ENCODE measurements at places on chromosomes 16 and 17.

DNA sequence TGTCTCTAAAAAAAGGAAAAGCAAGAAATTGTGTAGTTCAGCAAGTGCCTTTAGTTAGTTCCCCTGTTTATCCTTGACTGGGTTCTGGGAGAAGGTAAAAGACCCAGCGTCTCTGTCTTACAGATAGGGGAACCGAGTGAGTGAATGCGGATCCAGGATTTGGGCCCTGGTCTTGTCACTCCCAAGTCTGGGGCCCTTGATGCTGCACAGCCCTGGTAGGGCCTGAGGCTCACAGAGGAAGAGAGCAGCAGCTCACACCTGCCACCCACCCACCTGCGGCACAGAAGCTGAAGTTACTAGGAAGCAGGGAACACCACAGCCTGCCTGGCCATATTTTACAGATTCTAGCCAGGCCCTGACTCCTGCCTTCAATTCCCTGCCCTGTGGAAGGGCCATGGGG is 22.2 kb downstream of the LASP1 start:
- DNase-seq, result no peak

- DNase-seq, result no peak
These were observed 96.2 kb upstream of the CDYL2 start for GRCh38 chr16:80900593-80900954.

- no peak for DNase-seq
These were observed 4.0 kb downstream of the WBP2 start for GRCh38 chr17:75850928-75851692.

DNA sequence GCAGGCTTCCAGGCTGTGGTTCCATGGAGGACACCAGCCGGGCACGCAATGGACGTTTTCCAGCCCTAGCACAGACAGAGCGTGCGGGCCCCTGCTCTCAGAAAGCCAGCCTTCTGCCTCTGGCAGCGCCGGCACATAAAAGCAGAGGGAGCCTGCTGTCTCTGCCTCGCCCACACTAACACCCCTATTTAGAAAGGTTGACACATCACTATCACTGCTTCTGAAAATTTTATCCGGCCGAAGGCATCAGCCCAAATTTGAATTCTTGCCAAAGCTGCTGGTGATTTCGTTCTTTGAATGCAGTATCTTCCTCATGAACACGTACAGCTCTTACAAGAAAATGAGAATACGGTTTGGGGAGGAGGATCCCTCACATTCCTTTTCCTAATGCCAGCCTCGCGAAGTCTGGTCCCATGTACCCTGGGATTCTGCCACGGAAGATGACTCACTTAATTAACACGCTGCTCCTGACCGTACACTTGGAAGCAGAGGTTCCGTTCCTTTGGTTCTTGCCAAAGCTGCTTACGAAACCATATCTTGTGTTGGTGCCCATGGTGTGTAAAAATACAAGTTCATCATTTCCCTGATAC is 1.3 kb upstream of the RAB11FIP3 start:
- DNase-seq, result peak; percentile 99

- DNase-seq, result no peak
These were observed 20.9 kb upstream of the CLEC18A start for GRCh38 chr16:69930117-69930776.

- no peak for DNase-seq
These were observed 863.2 kb upstream of the GOT2 start for GRCh38 chr16:59597269-59597668.

- no peak for DNase-seq
These were observed 742 bp upstream of the SLC16A13 start for GRCh38 chr17:7034955-7035590.

DNA sequence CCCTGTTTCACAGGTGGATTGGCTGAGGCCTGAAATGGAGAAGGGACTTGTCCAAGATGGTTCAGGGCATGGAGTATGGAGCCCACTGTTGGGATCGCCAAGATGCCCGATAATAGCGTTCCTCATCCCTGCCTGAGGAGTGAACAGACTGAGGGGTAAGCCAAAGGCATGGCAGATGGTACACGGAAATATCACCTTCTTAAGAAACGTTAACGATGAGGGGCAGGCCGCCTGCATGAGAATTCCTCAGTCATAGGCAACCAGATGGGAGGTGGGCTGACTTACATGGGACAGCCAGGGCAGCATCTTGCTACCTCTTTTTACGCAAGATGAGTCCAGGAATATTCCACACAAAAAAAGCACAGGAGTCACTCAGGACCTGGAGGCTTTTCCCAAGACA is 188.1 kb downstream of the CCDC182 start:
- DNase-seq, result no peak

GRCh38 chr17:80878876-80879722 is 112.5 kb upstream of the CHMP6 start:
- DNase-seq, result no peak

GRCh38 chr17:69326377-69327059 is 415 bp downstream of the ABCA5 start:
- DNase-seq, result no peak

DNA sequence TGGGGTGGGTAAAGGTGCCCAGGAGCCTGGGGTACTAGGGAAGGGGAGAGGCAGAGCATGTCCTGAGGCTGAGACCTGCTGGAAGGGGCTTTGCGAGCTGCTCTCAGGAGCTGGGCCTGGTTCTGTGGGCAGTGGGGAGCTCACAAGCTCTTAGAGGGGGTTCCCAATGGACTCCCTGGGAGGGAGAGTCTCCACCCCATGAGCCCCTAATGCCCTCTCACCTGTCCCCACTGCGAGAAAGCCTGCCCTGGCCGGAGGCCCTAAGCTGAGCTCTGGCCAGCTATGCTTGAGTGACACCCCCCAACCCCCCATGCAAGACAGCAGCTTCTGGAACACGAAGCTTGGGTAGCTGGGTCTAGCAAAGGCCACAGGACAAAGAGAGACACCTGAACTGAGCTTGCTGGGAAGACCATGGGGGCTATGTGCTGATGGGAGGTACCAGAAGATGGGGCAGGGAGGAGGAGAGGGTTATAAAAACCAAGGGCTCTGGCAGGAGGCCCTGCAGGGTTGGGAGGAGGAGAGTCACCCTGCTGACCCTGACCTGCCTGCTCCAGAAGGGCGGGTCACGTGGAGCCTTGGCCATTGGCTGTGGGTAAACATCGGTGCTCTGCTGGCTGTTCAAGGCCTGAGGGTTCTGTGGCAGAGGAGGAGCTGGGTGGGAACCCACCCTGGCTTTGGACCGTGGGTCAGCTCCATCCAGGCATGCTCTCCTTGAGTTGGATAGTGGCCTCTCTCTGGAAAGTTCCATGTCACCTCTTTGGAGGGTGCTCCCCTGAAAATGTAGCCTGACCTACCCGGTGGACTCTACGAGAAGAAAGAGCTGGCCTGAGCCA is 106.7 kb downstream of the RAB11FIP4 start:
- no peak for DNase-seq

GRCh38 chr16:57704011-57704904 is 9.7 kb downstream of the DRC7 start:
- no peak for DNase-seq

- no peak for DNase-seq
These were observed 21.4 kb upstream of the ABR start for GRCh38 chr17:1201132-1201702.

DNA sequence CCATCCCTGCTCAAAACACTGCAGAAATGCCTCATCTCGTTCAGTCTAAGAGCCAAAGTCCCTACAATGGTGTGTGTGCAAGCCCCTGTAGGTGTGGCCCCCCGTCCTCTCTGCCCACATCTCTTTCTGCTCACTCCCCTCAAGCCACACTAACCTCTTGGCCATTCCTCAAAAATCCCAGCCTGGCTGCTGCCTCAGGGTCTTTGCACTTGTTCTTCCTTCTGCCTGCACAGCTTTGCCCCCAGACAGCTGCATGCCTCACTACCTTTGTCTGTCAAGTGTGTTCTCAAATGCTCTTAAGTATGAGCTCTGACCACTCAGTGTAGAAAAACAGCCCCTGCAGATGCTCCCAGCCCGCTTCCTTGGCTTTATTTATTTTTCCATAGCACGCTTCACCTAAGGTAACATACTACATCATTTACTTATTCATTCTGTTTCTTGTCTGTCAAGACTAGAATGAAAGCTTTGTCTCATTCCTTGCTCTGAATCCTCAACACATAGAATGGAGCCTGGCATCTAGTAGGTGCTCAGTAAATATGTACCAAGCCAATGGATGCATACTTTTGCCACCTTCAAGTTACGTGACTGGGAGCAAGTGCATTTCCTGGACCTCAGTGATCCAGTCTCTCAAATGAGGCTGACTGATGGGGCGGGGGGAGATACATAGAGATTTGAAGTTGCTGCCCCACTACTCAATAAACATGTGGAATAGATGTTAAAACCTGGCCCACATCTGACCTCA is 38.1 kb downstream of the RAI1 start:
- DNase-seq, result no peak

GRCh38 chr16:73066927-73067670 is 19.2 kb upstream of the ZFHX3 start:
- no peak for DNase-seq

- no peak for DNase-seq
These were observed 134.4 kb downstream of the COPRS start for GRCh38 chr17:31724619-31725018.

DNA sequence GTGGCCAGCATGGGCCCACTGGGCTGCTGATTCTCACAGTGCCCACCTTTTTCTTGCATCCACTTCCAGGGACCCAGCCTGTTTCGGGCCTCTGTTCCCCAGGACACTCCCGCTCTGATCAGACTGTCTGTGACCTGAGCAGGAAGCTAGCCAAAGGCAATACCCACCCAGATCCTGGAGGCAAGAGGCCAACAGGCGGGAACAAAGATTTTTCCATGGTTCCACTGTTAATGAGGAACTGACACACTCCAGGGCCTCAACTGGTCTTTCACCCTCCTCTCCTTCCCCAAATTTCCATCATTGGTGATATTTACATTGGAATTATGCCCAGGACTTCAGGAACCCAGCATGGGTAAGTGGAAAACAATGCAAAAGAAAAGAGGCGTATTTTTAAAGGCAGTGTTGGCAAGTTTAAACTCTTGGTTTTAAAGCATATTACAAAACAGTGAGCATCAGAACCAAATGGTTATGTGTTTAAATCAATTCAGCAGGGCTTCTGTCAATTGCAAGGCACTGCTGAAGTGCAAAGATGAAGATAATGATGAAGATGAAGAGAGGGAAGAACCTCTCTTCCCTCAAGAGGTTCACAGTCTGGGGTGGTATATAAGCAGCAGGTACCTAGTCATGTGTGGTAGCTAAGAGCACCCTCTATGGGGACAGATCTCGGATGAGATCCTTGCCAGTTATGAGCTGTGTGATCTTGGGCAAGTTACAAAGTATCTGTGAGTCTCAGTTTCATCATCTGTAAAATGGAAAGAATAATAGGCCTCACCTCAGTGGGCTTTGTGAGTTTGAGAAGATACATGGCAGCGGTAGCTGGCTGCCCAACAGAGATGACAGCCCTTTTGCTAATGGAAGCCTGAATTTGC is 14.4 kb upstream of the ATP2A3 start:
- DNase-seq, result no peak

DNA sequence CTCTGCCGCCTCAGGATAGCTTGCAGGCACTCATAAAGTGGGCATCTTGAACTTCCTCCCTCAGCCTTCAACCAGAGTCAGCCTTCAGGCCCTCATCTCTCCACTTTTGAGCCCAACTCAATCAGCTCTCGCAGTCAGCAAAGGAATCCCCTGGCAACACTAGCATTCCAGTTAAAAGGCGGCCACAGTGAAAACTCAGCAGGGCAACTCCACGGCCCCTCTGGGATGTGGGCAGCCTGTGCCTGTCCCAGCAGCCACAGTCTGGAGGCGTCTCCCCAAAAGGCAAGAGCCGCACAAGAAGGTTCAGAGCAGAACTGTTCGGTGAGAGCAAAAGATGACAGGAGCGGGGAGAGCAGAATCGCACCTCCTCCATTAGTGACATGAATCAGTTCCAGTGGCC is 9.0 kb downstream of the TMEM11 start:
- no peak for DNase-seq

GRCh38 chr16:55331648-55332185 is 7.7 kb downstream of the IRX6 start:
- no peak for DNase-seq

- DNase-seq, result no peak
These were observed 87.2 kb downstream of the CYB561 start for GRCh38 chr17:63358956-63359355.

DNA sequence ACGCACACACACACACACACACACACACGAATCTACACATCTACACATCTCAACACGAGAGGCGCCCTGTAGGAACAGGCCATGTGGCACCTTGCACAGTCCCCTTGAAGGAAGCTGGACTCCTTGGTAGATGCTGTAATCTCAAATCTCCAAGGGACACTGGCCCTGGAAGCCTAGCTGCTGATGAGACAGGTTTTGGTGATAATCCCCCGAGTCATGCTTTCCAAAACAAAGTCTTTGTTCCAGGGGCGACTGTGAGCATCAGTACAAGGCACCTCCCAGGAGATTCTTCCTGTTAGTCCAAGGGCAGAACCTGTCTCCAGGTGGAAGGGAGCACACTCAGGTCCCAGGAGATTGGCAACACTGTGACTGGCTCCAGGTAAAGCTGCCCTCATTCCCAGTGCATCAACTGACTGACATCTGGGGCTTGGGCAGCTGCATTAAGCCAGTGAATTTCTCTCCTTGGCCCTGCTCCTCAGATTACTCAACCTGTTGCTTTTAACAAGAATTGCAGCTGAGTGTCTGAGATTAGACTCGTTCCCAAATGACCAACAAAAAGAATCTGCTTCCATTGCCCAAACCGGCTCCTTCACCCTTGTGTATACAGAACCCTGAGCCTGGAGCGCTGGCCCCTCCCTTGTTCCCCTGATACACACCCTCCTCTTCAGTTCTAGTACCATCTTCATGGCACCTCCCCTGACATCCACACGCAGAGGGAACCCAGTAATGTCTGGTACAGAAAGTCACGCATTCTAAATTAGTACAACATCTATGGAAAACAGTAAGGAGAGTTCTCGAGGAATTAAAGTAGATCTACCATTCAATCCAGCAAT is 13.9 kb upstream of the TNRC6C start:
- no peak for DNase-seq

DNA sequence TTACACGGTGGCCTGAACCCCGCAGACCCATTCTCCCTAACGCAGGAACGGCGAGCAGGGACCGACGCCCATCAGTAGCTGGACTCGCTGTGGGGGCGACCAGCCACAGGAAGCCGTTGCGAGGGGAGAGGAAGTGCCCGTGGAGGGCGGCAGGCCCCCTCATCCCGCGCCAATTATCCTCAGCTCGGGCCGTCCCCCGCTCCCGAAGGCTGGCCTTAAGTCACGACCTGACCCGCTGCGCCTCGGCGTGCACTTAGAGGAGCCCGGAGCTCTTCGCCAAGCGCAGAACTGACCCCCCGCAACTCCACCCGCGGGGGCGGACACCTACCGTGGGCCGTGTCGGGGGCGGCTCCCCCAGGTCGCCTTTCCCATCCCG is 401 bp downstream of the ARL16 start:
- no peak for DNase-seq

DNA sequence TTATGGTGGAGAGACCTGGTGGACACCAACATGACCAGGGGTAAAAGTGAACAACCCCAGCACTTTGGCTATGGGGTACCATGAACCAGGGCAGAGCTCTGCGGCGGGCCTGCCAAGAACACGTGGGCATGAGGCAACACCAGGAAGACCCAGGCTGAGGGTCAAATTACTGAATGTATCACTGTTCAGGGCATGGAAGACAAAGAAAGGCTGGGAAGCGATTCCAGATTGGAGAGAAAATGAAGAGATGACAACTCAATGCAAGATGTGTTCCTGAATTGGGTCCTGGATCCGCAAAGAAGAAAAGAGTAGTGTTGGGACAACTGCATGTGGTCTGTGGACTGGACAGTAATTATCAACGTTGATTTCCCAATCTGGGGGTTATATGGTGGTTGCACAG is 19.8 kb downstream of the SPHK1 start:
- DNase-seq, result no peak
